ENCODE measurements at places on chromosomes 12 and 14.
A peak's percentile ranks its signal among the peaks of the same experiment; 100 is the strongest.

GRCh38 chr12:89966495-89967240 is 258.0 kb upstream of the ATP2B1 start:
- no peak for DNase-seq

DNA sequence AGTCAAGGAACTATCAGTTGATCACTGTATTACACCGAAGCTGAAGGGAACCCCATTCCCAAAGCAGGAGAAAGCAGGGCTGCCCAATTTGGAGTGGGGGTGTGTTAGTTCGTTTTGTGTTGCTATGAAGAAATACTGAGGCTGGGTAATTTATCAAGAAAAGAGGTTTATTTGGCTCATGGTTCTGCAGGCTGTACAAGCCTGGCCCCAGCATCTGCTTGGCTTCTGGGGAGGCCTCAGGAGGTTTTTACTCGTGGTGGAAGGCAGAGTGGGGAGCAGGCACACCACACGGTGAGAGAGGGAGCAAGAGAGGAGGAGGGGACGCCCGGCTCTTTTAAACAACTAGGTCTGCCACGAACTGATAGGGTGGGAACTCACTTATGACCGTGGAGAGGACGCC is 16.7 kb upstream of the DIO3 start:
- DNase-seq = no peak

GRCh38 chr12:6161124-6161882 is 36.8 kb upstream of the VWF start:
- no peak for DNase-seq

DNA sequence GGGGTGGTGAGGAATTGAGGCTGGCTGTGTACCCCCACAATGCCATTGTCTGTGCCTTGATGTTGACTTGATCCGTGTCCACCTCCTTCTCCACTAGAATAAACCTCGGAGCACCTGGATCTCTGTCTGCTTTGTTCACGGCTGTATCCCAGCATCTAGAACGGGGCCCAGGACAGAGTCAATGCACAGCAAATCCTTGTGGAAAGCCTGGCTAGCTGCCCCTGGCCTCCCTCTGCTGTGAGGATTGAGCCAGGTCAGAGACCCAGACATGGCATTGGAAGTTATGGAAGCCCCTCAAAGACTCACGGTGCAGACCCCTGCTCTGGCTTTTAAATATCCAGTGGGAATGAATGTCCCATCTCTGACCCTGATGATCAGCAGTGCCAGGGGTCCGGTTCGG is 109.2 kb downstream of the SCARB1 start:
- no peak for DNase-seq

GRCh38 chr14:72974661-72975060 is 48.4 kb downstream of the DCAF4 start:
- no peak for DNase-seq

DNA sequence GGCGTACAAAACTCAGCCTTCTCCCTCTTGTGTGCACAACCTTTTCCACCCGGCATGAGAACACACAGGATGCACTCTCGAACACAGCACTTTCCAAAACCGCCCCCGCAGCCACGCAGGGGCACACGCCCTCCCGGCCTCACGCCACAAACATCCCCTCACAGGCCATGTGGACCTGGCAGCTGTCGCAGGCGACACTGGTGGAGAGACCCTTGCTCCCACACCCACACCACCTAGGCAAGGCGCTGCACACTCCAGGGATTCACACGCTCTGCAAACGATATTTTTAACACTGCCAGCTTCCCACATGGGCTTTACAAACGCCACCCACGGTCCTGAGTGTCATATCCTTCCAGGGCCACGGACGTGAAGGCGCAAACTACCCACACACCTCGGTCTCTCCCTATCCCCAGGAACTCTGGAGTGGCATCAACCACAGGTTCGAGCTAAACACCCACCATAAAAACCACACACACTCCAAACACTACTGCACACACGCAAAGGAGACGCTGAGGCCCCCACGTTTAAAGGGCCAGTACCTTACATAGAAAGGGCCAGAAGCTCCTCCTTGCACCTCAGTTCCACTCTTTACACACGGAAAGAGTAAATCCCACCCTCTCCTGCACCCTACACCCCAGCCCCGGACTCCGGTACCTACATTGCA is 12.4 kb upstream of the ITGB7 start:
- no peak for DNase-seq

DNA sequence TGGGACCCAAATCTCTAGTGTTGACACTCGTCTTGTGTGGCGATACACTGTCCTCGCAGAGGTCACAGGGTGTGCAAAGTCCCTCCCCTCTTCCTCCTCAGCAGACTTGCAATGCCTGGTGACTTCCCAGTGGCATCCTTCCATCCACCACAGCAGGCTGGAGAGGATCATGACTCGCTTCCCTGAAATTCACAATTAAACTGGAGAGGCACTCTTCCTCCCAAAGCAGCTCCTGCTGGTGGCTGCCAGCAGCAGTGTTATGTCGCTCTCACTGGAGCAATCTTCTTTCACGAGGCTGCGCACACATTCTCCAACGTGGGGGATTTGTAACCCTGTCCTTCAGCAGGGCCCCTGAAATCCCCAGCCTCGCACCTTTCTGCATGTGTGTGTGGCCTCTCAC is 145.2 kb upstream of the TMCC3 start:
- no peak for DNase-seq

DNA sequence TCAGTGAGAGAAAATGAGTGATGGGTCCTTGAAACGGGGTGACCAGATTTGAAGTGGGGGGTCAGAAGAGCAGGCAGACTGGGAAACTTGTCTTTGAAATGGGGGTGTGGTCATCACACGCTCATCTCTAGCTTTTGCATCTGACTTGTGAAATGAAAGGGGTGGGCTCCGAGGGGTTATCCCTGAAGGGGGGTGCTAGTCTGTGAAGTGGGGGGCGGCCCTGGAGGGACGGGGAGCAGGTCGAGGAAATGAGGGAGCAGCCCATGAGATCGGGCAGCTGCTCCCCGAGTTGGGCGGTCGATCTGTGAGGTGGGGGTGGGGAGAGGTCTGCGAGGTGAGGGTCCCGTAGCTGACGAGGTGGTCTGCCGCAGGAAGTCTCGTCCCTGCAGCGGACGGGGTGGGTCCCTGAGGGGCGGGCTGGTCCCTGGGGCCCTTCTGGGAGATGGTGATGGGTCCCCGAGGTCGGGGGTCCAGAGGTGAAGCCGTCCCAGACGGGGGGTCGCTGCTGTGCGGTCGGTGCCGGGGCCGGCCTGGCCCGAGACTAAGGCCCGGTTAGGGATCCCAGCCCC is 542 bp downstream of the PXN start:
- no peak for DNase-seq

GRCh38 chr14:51816031-51816430 is 44.4 kb upstream of the GNG2 start:
- no peak for DNase-seq

- no peak for DNase-seq
These were observed 9.9 kb downstream of the GTSF1 start for GRCh38 chr12:54463484-54463883.

DNA sequence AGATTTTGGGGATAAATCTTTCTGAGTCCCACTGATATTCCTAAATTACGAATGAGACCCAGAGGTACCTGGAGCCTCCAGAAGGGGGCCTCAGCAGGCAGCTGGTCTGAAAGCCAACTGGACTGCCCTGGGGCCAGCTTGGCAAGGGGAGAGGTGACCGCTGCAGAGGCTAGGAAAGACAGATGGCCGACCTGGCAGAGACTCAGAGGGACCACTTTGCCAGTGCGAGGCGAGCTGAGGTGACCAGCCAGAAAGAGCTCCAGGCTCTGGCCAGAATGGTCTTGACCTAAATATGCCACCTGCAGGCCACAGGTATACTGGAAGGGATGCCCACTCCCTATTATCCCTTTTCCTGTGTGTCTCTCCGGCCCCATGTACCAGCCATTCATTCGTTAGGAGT is 256.8 kb upstream of the GARIN6 start:
- DNase-seq = no peak

DNA sequence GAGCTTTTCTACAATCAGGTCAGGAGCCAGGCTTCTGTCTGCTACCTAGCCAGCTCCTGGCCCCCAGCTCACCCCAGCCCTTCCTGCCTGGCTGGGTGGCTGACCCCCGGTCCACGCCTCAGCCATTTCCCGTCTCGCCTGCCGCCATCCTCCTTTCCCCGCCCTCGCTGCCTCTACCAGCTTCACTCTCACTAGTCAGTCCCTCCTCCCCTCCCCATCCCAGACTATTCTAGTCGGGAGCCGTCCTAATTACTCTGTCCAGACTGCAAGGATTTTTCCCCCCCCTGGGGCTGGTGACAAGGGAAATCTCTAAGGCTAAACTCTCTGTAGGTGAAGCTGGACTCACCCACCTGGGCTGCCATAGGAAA is 825 bp downstream of the DHH start:
- DNase-seq = no peak

DNA sequence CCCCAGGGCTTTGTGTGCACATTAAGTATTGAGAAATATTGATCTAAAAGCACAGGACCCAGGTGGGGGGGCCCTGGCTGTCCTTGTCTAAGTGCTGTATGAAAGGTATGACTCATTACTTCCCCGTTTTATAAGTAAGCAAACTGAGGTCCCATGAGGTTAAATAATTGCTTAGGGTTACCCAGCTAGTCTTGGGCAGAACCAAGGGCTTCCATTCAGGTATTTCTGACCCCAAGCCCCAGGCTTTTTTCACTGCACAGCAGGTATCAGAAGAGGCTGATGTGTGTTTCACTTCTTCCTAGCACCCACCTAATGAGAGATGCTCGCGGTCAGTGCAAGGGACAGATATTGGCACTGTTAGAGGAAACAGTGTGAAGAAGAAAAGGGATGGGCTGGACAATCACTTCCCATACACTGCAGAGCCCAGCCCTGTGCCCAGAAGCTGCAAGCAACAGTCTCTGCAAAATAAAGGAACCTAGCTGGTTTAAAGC is 4.7 kb upstream of the TC2N start:
- DNase-seq = no peak

- DNase-seq = no peak
These were observed 19.9 kb upstream of the MYL2 start for GRCh38 chr12:110940296-110940695.

DNA sequence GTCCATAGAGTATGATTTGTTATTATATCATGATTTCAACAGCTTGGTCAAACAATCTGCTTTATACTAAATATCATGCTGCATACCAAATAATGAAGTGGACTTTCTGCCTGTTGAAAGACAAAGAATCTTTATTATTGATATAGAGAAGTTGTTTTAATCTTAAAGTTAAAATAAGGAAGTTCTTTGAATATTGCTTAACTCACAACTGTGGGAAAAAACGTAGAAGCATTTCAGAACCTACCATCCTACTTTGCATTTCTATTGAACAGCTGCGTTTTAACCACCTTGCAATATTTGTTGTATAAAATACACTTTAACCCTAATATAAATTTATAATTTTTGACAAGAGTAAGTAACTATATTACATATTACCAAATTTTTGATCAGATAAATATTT is 22.9 kb upstream of the ARL1 start:
- no peak for DNase-seq

DNA sequence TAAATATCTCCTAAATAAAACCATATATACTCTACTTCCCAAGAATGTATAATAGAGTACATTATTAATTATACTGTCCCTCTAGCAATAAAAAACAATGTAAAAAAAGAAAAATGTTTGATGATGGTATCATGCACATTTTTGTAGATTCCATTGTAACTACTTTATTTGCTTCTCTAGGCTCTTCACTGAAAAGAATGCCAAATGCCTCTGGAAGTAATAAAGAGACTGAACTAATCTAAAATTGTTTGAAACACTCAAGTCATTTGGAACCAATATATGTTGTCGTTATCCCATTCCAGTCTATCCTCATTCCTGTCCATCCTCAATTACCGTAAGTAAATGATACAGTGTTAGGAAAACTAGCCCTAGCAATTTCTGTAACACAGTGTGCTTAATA is 233.6 kb downstream of the C12orf50 start:
- no peak for DNase-seq

DNA sequence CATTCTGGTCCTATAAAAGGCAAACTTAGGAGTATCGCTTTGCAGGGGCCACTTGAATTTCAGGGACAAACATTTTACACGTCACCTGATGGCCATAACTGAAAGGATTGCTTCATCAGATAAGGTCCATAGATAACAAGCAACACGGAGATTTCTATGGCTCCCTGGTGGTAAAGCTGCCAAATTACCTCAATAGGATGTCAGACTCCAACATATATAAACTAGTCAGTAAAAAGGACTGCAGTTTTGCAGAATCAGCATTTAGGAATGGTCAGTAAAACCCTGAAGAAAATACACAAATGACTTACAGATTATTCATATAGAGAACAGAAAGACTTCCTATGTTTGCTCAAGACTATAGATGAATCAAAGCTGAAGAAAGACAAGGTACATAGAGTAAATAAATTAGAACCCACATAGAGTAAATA is 66.1 kb upstream of the GRIP1 start:
- DNase-seq = no peak

- DNase-seq = no peak
These were observed 79.4 kb downstream of the LIN7A start for GRCh38 chr12:80858356-80858755.

GRCh38 chr12:80186727-80187217 is 87.4 kb downstream of the OTOGL start:
- peak; percentile 8 for DNase-seq

DNA sequence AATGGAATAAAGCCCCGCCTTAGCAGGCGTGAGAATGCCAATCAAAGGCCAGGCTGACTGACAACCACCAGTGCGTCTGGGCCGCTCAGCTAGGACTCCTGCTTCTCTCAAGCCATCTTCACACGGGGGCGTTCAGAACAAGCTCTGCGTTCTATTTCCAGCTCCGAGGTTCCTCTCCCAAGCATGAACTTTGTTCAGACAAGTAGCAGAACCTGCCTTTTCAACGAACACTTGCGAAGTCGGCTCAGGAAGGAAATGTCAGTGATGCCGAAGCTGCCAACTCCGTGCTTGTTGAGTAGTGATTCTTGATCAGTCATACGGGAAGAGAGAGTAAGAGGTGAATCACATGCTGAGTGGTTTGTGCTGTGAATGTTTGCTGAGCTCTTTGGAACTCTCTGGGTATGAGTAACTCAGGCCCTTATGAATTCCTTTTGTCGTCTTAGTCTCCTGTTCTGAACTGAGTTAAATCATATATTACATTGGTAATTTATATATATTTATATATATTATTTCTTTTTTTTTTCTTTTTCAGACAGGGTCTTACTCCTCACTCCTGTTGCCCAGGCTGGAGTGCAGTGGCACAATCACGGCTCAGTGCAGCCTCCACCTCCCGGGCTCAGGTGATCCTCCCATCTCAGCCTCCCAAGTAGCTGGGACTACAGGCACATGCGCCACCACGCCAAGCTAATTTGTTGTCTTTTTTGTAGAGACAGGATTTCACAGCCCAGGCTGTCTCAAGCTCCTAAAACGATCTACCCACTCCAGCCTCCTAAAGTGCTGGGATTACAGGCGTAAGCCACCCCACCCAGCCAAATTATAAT is 29.4 kb upstream of the BCL7A start:
- no peak for DNase-seq

DNA sequence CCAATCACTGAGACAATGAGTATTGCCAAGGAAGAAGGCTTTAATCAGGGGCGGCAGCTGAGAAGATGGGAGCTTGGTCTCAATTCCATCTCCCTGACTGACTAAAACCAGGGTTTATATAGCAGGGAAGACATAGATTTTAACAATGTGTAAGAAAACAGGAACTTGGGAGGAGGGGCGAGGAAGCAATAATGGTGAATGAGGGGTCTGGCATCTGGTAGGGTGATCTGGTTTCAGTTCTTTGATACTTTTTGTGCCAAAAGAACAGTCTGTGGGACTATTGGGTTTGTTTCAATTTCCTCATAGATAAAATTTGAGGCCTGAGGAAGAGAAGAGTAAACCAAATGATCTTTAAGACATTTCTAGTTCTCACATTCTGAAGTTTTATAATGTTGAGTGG is 49.2 kb downstream of the FUT8 start:
- no peak for DNase-seq

Measured in NCI-H1092 (cell line).